Uterine smooth muscle cell (primary cell): ENCODE measurements at places on chromosomes 16 and 17. TPM values are rescaled to one million over a fixed set of nuclear protein-coding genes. Genes with fewer than 3 reads are reported as not detected.

Gene CX3CL1
- under 0.01 TPM in 1 of 2 replicates, not detected in the other for total RNA-seq

Gene FUS
- total RNA-seq: 79.6 and 121 TPM in 2 replicates

Gene SOX8
- under 0.01 and 0.22 TPM in 2 replicates for total RNA-seq

Gene ANKRD11
- total RNA-seq: 89.4 and 93.5 TPM in 2 replicates

Gene LIMD2
- 2.5 and 2.8 TPM in 2 replicates for total RNA-seq

Gene ANKFN1
- under 0.01 TPM in 1 of 2 replicates, not detected in the other for total RNA-seq

Gene ZPBP2
- not detected in 2 replicates for total RNA-seq

Gene NOD2
- total RNA-seq: 0.22 and 0.25 TPM in 2 replicates

Gene DHRS7C
- total RNA-seq: not detected in 2 replicates

Gene AARS1
- total RNA-seq: 326 and 581 TPM in 2 replicates

Gene THOC6
- total RNA-seq: 31.4 and 32.7 TPM in 2 replicates

Gene SLC16A13
- total RNA-seq: 1.00 and 1.7 TPM in 2 replicates

Gene CLUH
- 45.1 and 55.6 TPM in 2 replicates for total RNA-seq

Gene KDM6B
- 5.1 and 7.5 TPM in 2 replicates for total RNA-seq

Gene PAGR1
- total RNA-seq: 21.1 and 30.1 TPM in 2 replicates

Gene GID4
- 5.1 and 9.0 TPM in 2 replicates for total RNA-seq

Gene ZNF597
- 1.7 and 2.0 TPM in 2 replicates for total RNA-seq

Gene KRT20
- total RNA-seq: 0.22 TPM in 1 of 2 replicates, not detected in the other

Gene TCAP
- 0.33 and 0.50 TPM in 2 replicates for total RNA-seq

Gene TMEM235
- not detected in 2 replicates for total RNA-seq

Gene PYY
- not detected in 2 replicates for total RNA-seq

Gene CMTM1
- 1.2 and 1.5 TPM in 2 replicates for total RNA-seq

Gene GRAPL
- not detected in 2 replicates for total RNA-seq

Gene UTS2R
- total RNA-seq: not detected in 2 replicates

Gene WNT3
- 0.62 and 1.00 TPM in 2 replicates for total RNA-seq
